Activated CD4-positive, alpha-beta T cell treated with anti-CD3 and anti-CD28 coated beads for 48 hours (primary cell): ENCODE measurements at places on chromosomes 13 and 19.

GRCh38 chr13:75173457-75174356 is 308.3 kb downstream of the TBC1D4 start:
- no peak for DNase-seq

DNA sequence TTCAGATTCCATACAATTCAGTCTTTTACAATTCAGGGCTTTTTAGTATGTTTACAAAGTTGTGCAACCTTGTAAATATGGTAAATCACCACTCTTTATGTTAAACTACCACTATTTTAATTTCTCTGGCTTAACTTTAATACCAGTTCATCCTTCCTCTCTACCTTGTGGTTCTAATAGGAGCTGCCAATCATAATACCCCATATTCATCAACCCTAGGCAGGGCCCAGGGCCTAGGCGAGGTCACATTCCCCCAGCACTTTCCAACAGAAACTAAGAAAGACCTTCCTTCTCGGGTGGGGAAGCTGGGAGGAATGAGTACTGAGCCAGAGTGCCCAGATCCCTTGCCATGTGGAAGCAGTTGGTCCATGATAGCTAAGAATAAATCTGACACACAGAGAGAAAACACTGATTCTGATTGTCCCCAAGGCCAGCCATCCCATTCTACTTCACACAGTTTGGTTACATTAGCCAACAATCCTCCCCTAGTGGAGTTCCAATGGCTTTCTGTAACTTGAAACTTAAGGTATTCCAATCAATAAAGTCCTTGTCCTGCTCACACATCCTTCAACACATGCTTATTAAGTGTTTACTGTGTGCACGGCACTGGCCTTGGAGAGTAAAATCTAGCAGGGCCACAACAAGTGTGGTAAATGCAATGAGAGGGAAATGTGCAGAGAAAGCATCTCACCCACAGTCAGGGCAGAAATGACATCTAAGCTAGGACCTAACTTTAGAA is 76.8 kb downstream of the NUFIP1 start:
- DNase-seq = no peak

DNA sequence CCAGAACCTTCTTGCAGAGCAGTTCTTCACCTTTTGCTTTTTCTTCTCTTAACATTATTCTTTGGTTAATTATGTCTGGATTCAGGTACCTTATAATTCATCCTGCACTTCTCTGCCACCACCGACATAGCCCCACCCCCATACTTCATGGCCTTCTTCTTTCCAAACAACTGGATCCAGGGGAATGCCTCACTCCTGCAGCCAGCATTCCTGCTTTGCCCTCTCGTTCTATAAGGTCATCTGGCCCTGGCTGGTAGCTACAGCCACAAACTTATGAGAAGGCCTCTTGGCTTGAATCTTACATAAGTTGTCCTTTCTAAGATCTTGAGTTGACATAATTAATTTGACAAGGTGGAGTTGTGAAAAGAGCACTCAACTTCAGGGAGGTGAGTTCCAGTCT is 84.1 kb upstream of the FRY start:
- no peak for DNase-seq

DNA sequence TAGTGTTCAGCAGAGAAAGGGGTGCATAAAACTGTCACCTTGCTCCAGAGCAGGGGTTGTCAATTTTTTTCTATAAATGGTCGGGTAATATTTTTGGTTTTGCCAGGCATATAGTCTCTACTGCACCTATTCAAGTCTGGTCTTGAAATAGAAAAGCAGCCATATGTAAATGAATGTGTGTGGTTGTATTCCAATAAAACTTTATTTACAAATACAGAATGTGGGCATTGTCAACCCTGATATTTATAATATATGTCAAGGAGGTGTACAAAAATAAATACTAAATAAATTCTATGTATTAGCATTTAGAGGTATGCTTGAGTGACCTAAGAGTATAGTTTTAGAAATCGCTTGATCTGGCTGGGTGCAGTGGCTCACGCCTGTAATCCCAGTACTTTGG is 97.6 kb upstream of the SPRY2 start:
- no peak for DNase-seq

- peak; percentile 79 for DNase-seq
Measured at GRCh38 chr19:48635263-48635965, 1.8 kb downstream of the DBP start.

DNA sequence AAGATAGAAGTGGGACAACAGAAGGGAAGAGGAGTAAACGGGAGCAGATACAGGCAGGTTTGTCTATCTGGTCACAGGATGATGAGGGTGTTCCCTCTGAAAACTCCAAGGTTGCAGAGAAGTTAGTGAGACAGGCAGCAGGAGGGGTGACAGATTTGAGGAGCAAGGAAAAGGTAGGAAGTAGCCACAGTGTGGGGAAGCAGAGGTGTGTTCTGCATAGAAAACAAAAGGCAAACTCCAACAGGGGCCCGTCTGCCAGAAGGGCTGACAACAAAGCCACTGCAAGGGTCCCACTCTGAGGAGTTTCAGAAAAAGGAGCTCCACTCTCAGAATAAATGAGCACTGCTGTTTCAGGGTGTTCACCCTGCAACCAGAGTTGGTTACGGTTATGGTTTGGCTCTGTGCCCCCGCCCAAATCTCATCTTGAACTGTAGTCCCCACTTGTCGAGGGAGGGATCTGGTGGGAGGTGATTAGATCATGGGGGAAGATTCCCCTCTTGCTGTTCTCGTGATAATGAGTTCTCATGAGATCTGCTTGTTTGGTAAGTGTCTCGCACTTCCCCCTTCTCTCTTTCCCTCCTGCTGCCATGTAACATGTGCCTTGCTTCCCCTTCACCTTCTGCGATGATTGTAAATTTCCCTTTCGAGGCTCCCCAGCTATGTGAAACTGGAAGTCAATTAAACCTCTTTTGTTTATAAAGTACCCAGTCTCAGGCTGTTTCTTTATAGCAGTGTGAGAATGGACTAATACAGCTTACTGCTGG is 32.1 kb downstream of the SMAD9 start:
- no peak for DNase-seq

DNA sequence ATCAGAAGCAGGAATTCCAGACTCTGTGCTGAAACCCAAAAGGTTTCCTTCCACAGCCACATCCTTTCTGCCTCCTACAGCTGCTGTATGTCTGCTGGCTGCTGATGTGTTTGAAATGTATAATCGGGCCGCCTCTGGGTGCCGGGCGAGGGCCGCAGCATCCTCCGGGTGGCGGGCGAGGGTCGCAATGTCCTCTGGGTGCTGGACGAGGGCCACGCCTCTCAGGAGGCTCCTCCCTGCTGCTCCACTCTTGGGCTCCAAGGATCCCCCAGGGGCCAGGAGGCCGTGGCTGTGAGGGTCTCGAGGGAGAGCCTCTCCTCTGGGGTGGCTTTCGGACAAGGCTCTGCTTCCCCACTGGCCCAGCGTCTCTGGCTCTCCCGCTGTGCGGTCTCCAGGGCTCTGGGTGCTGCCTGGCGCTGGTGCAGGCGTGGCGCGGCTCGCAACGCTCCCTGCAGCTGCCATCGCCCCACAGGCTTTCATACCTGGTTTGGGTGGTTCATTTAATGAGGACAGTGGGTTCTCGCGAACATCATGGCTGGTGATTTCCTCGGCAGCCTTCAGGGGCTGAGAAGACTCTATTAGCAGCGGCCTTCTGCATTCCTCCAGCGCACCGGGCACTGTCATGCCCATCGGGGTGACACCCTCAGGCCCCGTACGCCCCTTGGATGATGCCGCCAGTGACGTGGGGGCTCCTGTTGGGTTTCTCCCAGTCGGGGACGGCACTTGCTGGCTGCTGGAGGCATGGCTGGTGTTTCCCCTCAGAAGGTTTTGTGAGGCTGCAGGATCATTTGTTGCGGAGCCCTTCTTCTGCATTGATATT is 41.8 kb upstream of the GRTP1 start:
- DNase-seq = no peak

GRCh38 chr19:7983995-7984837 is 21.2 kb downstream of the ELAVL1 start:
- DNase-seq = no peak

DNA sequence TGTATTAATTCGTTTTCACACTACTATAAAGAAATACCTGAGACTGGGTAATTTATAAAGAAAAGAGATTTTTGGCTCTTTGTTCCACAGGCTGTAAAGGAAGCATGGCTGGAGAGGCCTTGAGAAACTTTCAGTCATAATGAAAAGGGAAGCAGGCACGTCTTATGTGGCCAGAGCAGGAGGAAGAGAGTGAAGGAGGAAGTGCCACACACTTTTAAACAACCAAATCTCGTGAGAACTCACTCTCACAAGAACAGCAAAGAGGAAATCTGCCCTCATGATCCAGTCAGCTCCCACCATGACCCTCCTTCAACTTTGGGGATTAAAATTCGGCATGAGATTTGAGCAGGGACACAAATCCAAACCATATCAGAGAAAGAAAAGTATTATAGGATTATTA is 1255.9 kb upstream of the MIR17HG start:
- DNase-seq = no peak

DNA sequence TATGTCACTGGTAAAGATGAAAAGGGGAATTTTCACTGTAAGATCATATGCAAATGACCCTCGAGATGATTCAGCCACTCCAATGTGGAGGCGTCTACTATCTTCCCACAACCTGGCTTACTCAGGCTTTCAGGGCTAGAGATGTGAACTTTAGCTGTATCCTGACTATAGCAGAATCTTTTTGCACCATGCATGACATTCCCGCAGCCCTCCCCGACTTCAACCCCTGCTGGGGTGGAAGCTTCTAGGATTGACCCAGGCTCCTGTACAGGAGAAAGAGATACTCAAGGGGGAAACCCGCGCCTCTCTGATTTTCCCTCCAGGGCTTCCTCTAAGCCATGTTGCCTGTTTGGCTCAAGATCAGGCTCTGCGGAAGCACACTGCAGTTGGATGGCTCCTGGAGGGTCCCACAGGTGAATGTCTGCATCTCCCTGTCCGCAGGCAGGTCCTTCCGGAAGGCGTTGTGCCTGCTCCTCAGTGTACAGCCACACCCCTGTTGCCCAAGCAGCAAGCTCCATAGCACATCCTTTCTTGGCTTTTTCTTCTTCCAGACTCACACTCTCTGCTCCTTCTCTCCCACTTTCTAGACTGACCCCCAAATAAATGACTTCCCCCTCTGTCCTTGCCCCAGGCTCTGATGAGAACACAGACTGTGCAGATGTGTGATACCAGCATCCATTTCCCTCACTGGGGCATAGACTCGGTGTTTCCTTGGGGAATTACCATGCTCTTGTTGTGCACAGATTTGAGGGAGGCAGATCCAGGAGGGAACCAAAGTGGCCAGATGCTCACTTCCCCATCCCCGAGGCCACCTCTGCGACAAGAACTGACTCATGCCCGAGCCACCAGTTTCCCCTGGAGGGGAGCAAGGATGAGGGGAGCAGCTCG is 29.1 kb upstream of the POP4 start:
- peak; percentile 57 for DNase-seq

GRCh38 chr19:13825489-13826441 is 30.5 kb downstream of the ZSWIM4 start:
- DNase-seq = peak; percentile 42

- DNase-seq = no peak
Measured at GRCh38 chr19:46520616-46521015, 24.9 kb upstream of the PNMA8B start.

DNA sequence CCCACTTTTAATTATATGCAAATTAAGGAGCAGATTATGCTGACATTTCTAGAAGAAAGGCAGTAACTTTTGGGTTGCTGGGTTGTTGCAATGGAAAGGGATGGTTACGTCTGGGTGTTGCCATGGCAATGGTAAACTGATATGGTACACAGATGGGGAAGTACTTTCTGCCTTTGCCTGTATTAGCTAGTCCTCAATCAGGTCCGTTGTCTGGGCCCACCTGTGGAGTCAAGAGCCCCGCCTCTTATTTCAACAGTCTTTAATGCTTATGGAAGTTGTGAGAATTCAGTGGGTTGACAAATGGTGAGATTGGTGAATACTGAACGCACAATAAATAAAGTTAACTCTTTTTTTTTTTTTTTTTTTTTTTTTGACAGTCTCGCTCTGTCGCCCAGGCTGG is 30.6 kb upstream of the DPP9 start:
- no peak for DNase-seq

- peak; percentile 39 for DNase-seq
Measured at GRCh38 chr13:19153782-19154450, 27.7 kb downstream of the TUBA3C start.

- DNase-seq = no peak
Measured at GRCh38 chr19:29631450-29631849, 25.4 kb downstream of the POP4 start.

- no peak for DNase-seq
Measured at GRCh38 chr13:74450525-74450845, 316.3 kb upstream of the KLF12 start.

DNA sequence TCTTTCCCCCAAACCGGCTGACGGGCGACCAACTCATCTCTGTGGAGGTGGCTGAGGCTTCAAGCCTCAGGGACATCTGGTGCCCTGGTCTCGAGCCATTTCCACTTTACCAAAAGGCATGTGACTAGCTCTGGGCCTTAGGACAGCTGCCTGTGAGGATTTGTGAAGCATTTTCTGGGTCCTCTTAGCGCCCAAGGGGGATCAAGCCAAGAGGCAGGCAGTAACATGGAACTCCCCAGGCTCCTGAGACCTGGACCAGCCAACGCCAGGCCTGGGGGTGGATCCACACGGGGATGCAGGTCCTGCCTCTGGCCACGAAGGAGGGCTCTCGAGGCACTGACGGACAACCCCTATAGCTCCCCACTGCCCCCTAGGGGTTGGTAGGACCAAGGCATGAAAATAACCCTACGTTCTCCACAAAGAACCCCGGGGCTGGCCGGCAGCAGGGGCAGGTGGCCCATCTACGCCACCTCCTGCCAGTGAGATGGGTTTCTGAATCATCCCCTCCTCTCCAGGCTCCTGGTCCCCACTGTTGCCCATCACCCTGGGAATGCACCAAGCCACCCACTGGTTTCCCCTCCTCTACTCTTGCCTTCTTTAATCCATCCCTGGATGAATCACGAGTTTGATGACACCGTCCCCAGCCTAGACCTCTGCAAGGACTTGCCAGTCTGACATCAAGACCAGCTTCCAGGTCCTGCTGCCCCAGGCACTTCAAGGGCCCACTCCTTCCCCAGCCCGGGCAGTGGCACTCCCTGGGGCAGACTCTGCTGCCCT is 7.0 kb upstream of the MYDGF start:
- DNase-seq = peak; percentile 54

- peak; percentile 20 for DNase-seq
Measured at GRCh38 chr13:35475212-35475959, 1.1 kb downstream of the MAB21L1 start.

- DNase-seq = no peak
Measured at GRCh38 chr13:93304134-93304533, 77.5 kb downstream of the GPC6 start.

DNA sequence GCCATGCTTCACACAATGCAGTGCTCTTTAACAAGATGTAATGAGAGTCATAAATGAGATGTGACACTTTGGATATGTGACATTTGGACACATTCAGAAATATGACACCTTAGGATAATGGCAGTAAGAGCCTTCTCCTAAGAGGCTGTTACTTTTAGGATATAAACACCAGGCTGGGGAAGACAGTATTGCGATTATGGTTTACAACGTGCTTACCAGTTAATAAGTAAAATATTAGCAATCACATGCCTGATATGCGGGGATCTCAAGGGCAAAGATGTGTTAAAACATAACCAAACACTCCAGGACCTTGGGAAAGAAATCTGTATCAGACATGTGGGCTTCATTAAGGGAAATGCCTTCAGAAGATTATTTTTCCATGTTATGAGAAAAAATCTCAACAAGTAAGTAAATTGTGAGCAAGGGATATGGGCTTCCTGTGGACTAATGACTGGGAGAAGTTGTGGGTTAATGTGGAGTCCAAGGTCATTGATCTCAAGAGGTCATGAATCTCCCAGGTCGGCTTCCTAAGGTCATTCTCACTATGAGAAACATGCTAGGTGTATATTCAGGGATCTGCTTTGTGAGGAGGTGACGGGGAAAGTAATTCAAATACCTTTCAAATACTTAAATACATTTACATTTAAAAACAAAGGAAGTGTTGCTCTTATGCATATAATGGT is 105.3 kb downstream of the STARD13 start:
- DNase-seq = no peak
